Activated T-cell treated with anti-CD3 and anti-CD28 coated beads for 4 hours (primary cell): ENCODE measurements at places on chromosomes 6 and 20.

DNA sequence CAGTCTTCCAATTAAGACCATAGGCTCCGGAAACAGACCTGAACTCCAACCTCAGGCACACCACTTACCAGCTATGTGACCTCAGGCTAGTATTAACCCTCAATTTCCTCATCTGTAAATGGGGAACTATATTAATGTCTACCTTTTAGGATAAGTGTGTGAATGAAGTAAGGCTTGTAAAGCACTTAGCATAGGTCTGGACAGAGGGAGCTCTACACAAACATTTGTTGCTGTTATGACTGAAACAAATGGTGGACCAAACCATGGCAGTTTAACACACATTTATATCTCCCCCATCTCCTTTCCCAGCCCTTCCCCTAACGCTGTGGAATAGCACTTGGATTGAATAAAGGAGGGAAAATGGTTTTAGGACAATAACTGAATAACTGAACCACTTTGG lies 48.7 kb downstream of the TSHZ2 start:
- no peak for DNase-seq

- no peak for DNase-seq
Measured at GRCh38 chr6:99252421-99252820, 97.1 kb downstream of the FAXC start.

- no peak for DNase-seq
Measured at GRCh38 chr6:27441001-27441400, 31.9 kb downstream of the ZNF184 start.

DNA sequence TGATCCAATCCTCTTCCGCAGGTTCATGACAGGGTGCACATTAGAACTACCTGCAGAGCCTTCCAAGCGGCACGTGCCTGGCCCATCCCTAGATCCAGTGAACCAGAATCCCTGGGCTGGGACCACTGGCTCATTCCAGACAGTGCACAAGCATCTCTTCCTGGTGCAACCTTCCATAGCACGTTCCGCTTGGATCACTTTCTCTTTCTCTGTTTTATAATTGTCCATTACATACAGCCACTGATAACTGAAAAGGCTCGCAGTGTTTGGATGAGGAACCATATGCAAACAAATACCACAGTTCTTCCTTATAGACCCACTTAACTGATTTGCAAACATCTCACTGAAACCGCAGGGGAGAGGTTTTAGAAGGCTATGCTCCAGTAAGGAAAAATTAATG lies 59.6 kb upstream of the DDR1 start:
- DNase-seq = no peak

GRCh38 chr6:157644043-157644810 lies 178.8 kb upstream of the SNX9 start:
- peak; percentile 24 for DNase-seq

DNA sequence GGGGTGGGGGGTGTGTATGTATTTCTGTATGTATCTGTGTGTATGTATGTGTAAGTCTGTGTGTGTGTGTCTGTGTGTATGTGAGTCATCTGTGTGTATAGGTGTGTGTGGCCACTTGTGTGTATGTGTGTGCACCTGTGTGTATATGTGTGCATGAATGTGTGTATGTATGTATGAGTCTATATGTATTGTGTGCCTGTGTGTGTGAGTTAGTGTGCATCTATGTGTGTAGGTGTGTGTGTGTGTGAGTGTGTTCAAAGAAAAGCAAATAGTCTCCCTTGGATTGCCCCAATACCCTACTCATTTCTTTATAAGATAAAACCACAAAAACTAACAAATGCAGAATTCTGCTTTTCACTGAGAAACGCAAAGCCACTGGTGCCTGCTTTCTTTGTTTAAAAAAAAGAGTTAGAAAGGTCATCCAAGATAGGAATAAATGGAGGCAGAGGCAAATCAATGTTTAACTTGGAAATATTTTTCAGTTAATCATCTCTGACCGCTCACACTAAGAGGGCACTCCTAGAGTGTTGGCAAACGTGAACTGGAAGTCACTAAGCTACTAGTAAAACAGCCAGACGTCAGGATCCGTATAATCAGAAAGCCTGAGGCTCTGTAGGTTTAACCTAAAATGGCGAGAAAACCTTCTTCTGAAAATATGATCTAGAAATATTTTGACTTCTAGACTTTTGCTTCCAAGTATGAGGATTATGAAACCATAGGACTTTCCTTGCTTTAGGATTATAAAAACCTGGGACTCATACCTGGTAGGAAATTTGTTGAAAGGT lies 37.4 kb upstream of the JAG1 start:
- no peak for DNase-seq

DNA sequence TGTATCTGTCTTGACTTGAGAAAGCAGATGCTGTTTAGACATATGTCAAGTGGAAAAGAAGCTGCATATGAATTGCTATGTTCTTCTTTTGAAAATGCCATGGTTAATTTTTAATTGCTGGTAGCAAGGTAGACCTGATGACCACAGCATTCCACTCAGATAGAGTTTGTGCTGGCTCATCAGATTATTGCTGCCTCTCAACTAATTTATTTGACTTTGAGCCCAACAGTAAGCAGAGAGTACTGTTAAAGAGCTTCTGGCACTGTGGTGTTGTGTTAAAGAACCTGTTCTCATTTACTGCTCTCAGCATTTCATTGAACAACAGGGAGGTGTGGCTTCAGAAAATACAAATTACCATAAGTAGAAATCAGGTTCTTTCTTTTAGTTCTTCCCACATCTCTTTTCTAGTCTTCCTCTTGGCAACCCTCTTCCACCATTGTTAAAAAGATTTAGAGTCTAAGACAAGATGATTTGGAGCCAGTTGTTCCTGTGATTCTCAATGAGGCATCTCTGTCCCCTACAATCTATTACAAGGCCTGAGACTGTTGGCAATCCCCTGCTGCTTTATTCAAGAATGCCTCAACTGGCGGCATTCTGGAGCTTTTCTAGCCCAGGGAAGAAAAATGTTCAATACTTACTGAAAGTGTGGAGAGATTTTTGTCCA lies 967.6 kb upstream of the GJE1 start:
- DNase-seq = no peak

DNA sequence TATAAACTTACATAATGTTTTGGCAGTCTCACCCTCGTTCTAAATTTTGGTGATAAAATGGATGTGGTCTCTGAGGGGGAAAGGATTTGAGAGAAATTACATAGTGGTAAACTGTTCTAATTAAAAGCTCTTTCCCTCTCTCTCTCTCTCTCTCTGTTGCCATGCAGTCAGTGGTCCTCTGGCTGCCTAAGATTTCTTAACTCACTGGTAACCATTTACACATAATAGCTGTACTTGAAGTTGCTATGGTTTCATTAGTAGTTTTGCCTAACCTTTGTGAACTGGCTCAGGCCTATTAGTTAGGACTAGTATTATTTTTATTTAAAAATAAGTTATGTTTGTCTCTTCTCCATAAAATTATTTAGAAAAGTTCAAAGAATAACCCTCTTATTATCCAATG lies 42.0 kb downstream of the MAPK14 start:
- DNase-seq = no peak

- no peak for DNase-seq
Measured at GRCh38 chr6:53433261-53433950, 84.7 kb upstream of the ELOVL5 start.

DNA sequence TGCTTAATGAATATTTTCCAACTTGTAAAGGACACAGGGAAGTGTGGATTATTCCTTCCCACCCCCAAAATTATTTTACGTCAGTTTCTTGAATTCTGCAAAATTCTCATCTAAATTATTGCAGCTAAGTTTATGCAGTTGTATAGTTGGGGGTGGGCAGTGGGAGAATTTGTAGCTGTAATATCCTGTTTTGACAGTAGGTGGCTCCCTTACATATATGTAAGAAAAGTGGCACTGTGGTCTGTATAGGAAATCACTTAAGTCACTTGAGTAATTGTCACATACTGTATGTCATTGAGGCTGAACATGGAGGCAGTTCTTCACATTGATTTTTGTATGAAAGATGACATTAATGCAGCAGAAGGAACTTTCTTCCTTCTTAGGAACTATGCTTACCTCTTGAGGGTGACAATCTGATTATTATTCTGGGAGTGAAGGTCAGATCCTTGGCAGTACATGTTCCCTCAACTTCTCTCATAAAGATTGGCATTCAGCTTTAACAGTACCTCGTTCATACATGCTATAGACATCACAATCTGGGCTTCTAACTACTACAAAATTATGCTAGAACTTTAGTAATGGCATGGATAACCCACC lies 14.6 kb upstream of the CFAP206 start:
- DNase-seq = peak; percentile 17

GRCh38 chr20:21312813-21313474 lies 9.8 kb downstream of the XRN2 start:
- no peak for DNase-seq

DNA sequence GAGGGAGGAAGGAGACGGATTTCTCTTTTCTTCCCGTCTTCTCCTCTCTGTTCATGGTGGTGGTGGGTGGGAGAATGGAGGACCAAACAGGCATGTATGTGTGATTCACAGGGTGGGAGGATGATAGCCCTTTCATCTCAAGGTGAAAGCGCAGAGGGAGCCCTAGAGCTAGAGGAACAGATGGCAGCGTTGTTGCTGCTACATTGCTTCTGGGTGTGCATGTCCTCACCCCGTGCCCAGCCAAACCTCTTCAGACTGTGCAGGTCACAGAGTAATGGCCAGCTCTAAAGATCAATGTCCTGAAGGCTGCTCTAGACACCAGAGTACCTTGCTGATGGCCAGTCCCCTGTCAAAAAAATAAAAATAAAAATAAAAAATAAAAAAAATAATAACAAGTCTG lies 301.8 kb downstream of the TBC1D7 start:
- no peak for DNase-seq

DNA sequence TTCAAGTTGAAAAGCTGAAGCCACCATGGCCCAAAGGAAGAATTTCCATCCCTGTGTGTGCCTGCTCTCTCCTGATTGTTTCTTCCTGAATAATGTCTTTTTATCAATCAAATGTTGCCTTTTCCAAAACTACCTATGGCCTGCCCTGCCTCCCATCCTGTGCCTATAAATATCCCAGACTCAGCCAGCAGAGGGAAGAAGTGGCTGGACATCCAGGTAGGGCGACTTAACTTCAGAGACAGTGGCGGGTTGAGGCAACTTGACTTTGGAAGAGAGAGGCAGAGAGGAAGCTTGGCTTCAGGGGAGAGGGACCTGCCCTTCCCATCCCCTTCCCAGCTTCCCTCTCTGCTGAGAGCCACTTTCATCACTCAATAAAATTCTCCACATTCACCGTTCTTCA lies 133.0 kb downstream of the LCA5 start:
- DNase-seq = no peak

- DNase-seq = no peak
Measured at GRCh38 chr6:40395066-40395697, 192.0 kb downstream of the LRFN2 start.

DNA sequence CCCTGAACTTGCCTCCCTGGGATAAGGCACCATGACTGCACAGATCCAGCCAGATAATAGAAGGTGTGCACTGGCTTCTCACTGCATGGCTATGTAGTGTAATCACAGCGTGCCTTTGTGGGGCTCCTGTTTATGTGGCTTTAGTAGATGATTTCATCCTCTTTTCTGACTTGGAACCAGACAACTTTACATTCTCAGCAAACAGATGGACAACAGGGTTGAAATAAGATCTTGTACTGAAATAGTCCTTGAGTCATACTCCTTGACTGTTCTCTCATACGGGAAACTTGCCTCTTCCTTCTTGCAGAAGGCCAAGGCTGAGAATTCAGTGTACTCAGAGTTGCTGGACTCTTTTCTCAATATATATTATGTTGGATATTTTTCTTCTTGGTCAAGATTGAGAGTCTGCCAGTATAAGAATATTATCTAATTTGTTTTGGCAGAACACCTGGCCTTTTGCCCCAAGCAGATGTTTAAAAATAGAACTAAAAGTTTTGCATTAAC lies 25.0 kb upstream of the RNF144B start:
- DNase-seq = no peak

GRCh38 chr6:41546475-41546865 lies 289 bp downstream of the FOXP4 start:
- no peak for DNase-seq

DNA sequence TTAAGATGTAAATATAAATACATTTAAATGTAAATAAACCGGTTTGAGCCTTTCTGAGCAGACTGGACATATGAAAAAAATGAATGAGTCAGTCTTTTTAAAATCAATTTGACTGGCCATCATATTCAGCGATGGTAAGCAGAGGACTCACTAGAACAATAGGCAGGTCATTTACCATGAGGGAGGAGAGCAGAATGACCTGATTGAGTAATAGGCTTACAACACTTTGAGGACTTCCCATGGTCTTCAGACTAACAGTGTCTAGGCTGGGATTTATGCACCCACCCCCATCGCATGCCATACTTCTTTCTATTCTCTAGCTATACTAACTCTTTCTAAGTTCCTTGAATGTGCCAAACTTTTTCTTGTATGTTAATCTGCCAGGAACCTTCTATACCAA lies 241.9 kb upstream of the RAB32 start:
- no peak for DNase-seq

DNA sequence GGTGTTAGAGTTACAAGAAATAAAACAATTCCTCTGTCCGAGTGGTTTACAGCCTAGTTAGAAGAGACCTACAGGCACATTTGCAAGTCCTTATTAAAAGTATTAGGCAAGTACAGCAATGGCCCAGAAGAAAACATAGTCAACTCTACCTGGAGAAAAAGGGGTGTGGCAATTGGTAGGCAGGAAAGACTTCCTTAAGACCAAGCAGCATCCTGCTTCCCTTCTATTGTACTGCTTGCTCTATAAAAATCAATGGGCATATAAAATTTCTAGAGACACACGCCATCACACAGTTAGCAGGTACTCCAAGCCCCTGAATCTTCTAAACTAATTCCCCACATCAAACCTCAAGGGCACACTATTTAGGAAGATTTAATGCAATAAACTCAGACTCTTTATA lies 185.6 kb downstream of the ATXN1 start:
- DNase-seq = no peak

DNA sequence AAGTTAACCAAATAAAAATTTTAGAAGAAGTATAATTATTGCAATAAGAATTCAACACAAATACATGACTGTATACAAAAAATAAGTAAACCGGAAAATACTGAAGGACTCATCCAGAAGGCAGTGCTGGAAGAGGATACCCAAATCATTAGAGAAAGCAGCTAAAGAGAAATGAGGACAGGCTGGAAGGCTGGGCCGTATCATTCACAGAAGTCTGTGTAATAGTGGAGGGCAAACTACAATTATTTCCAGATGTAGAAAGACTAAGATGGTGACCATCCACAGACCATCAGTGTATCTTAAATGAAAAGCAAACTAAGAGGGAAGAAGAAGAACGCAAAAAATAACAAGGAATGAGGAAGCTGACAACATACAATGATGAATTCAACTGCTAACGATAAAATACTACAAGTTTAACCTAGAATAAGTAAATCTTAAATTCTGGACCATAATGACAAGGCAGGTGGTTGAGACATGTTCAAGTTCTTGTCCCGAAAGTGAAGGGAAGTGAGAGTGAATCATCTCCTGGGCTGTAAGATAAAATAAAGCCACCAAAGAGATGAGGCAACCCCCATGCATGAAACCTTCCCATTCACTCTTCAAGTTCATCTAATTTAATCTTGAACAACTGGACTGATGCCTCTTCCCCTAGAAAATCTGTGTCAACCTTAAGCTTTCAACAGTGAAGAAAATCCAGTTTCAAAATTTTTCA lies 71.5 kb downstream of the SLC23A2 start:
- no peak for DNase-seq

GRCh38 chr20:5171790-5172164 lies 45.0 kb downstream of the CDS2 start:
- no peak for DNase-seq
